ENCODE measurements at places on chromosomes 7 and 10. TPM values are rescaled to one million over a fixed set of nuclear protein-coding genes. Genes with fewer than 3 reads are reported as not detected.

- DNase-seq: no peak
Measured at GRCh38 chr7:135117096-135117495, 30.8 kb upstream of the TMEM140 start.

DNA sequence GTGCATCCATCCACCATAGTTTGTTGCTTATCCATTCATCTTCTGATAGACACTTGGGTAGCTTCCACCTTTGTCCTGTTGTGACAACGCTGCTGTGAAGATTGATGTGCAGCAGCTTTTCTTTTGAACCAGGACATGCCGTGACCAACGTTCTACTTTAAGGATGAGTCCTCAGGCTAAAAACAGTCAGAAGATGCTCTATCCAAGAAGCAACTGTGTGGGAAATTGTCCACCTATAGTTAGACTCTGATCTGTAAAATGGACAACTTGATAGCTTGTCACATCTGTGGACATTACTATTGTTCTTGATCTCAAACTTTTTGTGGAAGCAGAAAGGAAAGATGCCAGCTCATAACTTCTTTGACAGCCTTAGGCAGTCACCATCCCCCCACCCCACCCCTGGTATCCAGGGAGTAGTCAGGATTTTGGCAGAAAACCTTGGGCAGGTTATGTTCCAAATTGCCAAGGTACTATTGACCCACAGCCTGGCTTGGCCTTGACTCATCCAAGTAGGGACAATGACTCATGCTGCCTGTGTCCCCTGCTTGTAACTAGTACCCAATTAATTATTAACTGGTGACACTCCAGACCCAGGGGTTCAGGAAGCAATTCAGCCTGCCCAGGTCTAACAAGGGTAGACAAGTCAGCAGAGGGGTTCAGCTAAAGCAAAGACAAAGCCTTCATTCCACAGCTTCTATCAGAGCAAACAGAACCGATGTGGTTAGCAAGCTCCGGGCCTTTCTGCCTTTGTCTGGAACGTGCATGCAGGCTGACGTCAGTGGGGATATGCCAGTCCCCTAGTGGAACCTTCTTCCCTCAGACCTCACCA lies 99.6 kb upstream of the ANLN start:
- DNase-seq: no peak

DNA sequence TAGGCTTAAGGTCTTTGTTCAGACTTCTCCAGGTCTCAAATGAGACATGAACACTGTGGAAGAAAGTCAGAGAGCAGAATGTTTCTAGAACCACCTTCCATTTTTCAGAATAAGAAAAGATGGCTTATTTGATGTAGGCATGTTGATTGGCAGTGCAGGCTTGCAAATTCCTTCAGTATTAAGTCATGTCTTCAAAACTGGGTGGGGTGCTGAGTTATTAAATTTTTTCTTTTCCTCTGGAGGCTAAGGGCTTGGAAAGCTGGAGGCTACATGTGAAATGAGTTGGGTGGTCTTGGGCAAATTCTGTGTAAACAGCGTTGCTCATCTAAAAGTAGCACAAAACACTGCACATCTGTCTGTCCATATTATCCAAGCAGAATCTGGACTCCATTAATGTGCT lies 62.8 kb downstream of the PRTFDC1 start:
- no peak for DNase-seq

GRCh38 chr7:33918438-33919143 lies 13.3 kb downstream of the BMPER start:
- no peak for DNase-seq

- DNase-seq: no peak
Measured at GRCh38 chr7:107882766-107883165, 8.2 kb upstream of the DLD start.

GRCh38 chr10:14349081-14349480 lies 18.4 kb upstream of the FRMD4A start:
- no peak for DNase-seq

GRCh38 chr7:17402628-17403278 lies 104.3 kb downstream of the AHR start:
- no peak for DNase-seq

DOCK1 gene
- total RNA-seq: 60.4 TPM

MSMB gene
- total RNA-seq: not detected

MRC1 gene
- total RNA-seq: not detected

RHBDD2 gene
- total RNA-seq: 39.5 TPM

ZPBP gene
- not detected for total RNA-seq

INHBA gene
- 14.3 TPM for total RNA-seq

NAT16 gene
- total RNA-seq: not detected

FRMPD2 gene
- total RNA-seq: not detected

All from SJSA1 (cell line).